ENCODE measurements at places on chromosomes 2 and 18.

GRCh38 chr2:31192396-31192795, 24.9 kb downstream of the CAPN14 start:
- DNase-seq = no peak

GRCh38 chr2:40062381-40062780, 283.3 kb upstream of the THUMPD2 start:
- no peak for DNase-seq

DNA sequence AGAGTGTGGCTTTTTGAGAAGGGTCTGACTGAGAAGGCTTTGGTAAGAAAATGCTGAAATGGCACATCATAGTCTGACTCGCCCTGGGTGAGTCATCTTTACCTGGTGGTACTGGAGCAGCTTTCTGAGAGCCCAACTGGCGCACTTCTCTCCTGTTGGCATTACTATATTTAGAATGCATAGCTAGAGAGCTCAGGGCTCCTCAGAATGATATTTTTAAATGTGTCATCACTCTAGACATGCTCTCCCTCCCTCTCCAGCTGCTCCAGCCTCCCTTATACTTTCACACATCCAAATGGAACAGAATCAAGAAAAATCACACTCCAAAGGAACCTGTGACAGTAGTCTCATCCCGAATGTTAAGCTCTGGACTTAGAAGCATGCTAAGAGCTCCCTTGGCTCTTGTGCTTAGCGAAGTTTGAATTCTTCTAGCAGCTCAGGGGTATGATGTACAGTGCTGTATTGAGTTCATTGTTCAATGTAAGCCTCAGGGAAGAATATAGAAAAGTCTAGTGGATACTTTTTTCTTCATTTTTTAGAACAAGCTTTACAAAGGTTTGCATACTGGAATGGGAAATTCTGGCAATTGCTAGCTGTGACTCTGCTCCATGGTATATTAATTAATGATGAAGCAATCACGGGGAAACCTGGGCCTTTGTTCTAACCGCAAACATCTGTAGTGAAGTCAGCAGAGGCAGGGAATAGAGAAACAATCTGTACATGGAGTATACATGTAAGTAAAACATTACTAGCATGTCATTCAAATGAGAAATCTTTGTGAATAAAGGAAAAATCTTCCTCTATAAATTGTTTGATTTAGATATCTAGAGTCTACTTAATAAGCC, 751.2 kb upstream of the NRXN1 start:
- no peak for DNase-seq

DNA sequence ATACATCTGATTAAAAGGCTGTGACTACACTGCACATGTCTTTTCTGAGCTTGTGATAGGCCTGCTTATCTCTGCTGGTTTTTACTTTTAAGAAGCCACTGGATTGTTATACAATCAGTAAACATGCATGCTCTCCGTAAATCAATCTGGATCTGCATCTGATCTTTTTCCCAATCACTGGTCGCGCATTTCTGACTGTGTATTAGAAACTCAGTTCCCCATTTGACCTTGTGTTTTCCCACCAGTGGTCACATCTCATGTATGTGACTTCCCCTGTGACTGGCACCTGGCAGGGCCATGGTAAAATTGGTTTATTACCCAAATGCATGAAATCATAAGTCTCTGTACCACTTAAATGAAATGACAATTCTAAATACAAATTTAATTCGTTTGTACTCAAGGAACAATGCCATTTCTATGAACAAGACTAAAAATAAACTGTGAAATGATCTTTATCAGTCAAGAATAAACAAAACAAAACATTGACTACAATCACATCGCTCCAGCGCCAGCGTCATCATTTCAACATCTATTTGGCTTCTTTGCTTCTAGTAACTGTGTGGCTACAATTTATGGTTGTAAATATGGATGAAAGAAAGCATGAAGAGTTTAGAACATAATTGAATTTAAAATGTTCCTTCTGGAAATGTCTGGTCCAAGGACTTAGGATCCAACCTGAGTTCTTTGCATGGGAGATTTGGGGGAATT, 396.6 kb upstream of the TRIB2 start:
- DNase-seq = no peak

- DNase-seq = no peak
Measured at GRCh38 chr2:25331686-25332365, 9.9 kb downstream of the DNMT3A start.

DNA sequence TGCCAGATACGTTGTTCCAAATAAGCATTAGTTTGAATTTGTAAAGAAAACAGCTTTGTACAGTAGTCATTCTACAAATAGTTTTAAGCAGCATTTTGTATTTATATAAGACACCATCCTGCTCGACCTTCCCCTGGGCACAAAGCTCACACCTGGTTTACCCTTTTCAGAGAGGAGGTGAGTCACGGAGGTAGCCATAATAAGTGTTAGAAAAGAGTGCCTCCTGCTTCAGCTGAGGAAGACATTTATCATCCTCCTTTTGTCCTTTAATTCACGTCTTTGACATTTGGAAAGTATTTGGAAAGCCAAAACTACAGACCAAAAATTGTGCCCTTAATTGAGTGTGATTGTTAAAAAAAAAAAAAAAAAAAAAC, 6.8 kb downstream of the RAB12 start:
- DNase-seq = no peak

DNA sequence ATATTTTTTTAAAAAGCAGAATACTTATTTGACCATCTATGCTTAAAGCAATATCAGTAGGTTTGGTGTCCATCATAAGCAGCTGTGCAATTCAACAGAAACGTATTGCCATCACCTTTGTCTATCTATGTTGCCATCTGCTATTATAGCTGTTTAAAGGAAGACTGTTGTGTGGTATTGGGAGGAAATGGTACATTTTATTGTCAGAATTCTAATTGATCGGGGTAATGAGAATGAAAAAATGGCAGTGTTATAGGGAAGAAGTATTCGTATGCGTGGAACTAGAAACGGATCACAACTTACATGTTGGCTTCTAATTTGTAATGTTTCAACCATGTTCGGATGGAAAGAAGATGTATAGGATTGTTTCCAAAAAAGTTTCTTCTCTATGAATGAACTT, 90.3 kb upstream of the RANBP2 start:
- DNase-seq = no peak

All from activated CD8-positive, alpha-beta memory T cell treated with anti-CD3 and anti-CD28 coated beads for 1 hour (primary cell).